ENCODE measurements at places on chromosomes 4 and X.

DNA sequence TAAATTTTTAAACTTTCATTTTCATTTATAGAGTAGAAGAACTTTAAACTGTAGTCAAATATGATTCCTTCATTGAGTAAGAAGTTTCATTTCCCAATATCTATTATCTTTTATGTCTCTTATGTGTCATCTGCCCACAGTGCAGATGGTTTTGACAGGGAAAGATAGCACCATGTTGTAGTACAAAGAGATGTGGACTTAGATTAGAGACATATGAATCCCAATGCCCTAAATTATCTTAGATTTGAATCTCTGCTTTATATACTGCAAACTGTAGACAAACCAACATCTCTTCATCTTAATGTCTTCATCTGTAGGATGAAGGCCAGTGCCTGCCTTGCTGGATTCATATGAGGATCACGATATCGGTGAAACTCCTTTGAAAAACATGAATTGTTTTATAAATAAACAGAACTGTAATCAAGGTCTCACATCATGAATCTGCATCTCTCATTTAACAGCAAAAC lies 217.5 kb downstream of the BANK1 start:
- DNase-seq = peak; percentile 27

- DNase-seq = no peak
Measured at GRCh38 chrX:110056419-110056818, 53.5 kb downstream of the TMEM164 start.

DNA sequence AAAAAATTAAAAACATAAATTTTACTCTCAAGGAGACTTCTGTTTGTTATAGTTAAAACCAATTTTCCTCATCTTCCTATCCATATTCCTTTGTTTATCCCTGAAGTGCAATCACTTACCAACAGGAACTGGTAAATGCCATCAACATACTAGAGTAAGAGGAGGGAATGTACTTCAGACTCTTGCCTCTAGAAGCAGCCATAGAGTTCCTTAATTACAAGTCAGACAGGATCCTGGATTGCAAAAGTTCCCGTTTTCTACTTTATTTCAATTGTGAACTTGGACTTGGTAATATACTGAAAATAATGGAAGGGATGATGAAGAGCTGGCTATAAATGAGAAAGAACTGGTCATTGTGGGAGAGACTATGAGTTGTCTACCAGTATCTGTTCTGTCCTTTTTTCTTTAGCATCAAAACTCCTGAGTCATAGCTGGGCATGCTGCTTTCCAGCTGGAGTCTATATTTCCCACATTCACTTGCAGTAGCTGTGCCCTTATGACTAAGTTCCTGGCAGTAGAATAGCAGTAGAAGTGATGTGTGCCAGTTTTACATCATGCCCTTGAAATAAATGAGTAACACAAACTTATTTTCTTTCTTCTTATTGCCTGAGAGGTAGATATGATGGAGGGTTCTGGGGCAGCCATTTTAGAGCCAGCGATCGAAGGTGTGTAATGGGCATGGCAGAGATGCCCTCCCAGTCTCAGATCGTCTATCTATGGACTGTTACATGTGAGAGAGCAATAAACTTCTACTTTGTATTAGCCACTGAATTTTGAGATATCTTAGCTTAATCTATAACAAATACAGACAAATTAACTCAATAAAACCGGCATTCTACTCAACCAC lies 26.8 kb upstream of the SPARCL1 start:
- DNase-seq = peak; percentile 61

DNA sequence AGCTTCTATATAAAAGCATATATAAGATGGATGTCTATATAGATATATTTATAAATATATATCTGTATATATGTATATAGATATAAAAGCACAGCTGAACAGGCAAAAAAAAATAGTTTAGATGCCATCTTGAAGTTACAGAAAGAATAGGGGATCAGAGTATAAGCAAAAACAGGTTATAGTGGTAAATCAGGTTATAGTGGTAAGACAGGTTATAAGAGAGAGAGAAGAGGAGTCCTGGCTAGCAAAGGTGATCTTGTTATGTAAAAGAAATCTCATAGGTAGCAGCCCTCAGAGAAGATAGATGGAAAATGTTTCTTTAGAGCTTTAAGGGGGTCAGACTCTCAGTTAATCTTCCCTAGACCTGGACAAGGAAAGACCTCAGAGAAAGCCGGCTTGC lies 1263.1 kb downstream of the PCDH7 start:
- no peak for DNase-seq

- DNase-seq = no peak
Measured at GRCh38 chr4:651884-652642, 22.0 kb downstream of the ATP5ME start.

DNA sequence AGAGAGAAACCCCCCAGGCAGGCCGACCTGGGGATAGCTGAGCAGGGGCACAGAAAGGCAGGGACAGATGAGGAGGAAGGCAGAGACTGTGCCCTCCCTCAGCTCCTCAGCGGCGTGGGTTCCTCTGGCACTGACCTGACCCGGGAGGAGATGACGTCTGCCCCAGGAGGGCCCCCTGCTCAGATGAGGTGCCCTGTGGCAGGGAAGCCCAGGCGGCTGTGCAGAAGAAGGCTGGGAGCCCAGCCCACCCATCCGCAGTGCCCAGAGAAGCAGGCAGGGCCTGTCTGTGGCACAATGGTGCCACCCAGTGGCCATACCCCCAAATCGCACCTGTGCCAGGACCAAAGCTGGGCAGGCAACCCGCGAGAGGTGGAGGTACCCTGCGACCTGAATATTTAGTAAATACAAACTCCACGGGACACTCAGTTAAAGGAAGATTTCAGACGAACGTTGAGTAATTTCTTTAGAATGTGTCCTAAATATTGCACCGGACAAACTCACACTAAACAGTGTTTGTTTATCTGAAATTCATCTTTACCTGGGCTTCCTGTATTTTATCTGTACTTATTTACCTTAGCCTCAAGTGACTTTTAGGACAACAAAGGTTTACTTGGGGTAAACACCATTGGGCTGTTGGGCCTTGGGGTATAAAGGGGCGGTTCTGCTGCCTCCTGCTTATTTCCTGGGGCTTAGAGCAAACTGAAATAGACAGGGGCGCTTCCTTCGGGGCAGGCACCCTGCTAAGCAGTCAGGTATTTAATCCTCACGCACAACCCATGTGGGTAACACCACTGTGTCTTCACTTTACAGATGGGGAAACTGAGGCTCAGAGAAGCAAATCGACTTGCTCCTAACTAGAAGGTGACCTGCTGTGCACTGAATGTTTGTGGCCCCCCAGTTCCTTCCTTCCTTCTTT lies 46.5 kb upstream of the HMX1 start:
- DNase-seq = peak; percentile 81

- DNase-seq = no peak
Measured at GRCh38 chrX:123846577-123847038, 13.2 kb upstream of the XIAP start.

GRCh38 chr4:10077483-10078335 lies 38.9 kb downstream of the WDR1 start:
- DNase-seq = no peak

DNA sequence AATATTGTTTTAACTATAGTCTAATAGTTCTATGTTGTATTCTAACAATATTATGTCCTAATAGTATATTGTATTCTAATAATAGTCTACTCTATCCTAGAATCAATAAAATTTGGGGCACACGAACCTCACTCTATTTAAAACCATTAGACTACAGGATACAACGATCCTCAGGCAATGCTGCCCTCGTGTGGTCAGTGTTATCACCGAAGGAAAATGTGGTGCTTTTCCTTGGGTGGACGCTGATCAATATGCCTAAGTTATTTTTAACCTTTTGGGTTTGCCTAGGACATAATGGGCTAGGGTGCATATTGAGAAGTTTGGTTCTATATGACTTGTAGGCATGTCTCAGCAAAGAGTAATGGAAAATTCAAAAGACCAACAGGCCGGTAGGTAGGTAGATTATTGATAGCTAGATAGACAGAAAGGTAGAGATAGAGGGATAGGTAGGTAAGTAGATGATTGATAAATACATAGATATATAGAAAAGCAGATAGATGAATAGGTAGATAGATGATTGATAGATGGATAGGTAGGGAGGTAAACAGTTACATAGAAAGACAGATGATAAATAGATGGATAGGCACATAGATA lies 75.1 kb downstream of the PRKX start:
- DNase-seq = peak; percentile 59

GRCh38 chrX:80663331-80663730 lies 146.3 kb downstream of the BRWD3 start:
- DNase-seq = no peak

- no peak for DNase-seq
Measured at GRCh38 chr4:90127706-90128345, 632 bp downstream of the CCSER1 start.

DNA sequence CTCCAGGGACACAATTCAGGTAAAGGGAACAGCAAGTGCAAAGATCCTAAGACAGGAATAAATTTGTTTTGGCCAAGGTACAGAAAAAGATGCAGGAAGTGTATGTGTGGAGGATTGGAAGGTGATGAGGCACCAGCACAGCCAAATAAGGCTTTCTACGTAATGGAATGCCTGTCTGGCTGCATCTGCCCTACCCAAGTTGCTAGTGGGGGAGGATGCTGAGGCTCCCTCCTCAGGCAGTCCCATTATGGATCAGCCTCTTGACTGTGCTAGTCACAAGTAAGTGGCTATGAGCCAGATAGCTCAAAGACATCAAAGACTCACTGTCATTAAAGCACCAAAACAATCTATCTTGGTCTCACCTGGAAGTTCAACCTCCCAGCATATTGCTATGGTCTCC lies 300.9 kb upstream of the FAT4 start:
- DNase-seq = no peak

- no peak for DNase-seq
Measured at GRCh38 chrX:148043271-148043855, 62.2 kb downstream of the FMR1NB start.

GRCh38 chr4:176150356-176150682 lies 45.1 kb downstream of the SPATA4 start:
- no peak for DNase-seq

GRCh38 chrX:107571296-107571998 lies 56.9 kb upstream of the PRPS1 start:
- no peak for DNase-seq

DNA sequence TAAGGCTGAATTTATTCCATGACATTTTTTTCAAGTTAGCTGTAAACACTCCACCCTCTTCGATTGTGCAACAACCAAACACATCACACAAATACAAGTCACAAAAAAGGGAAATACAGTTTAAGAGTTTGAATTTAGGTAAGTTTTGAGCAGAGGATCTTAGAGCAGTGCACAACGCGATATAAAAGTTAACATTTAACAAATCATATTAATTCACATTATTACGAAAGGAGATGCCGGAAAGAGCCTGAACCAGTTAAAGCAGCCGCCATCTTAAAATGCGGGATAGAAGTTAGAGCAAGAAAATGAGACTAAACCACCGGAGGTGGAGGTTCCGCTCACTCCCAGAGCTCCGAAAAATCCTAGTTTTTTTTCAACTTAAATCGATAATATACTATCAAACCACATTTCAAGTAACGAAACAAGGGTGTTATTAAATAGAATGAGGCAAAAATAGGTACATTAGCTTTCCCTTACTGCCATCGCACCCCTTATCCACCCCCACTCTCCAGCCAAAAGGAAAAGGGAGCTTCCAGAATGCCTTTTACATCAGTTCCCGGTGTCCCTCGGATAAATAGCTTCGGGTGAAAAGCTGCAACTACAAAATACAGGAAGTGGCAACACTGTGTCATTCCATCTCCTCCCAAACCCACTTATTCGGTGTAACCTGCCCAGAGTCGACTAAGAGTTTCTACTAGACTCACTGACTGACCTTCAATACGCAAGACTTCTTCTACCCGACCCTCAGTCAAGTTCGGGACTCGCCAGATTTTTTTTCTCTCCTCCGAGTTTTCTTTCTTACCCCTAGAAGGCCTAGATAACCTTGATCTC lies 1.9 kb downstream of the UBE2D3 start:
- DNase-seq = peak; percentile 63

DNA sequence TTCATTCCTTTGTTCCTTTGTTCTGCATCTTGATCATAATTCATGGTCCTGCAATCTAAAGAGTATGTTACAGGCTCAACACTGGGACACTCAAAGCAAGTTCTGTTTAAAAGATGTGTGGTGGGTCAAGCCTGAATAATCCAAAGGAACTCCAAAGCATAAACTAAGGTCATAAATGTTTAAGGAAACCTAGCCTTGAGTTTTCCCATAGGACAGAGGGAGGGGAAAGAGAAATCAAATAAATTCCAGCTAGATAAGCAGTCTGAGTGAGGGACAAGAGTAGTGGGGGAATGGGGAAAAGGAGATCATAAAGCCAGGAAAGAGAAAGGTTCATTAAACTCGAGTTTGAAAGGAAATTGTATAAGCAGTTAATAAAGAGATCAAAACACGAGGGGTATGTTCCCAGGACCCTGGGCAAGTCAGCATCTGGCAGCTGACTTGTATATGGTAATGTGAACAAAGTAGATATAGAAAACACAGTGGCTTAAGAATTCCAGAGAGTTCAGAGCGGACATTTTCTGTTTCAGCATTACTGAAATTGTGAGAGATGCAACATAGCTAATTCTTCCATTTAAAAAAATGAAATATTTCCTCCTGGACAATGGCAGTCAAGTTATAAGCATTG lies 125.8 kb upstream of the EDNRA start:
- DNase-seq = no peak

DNA sequence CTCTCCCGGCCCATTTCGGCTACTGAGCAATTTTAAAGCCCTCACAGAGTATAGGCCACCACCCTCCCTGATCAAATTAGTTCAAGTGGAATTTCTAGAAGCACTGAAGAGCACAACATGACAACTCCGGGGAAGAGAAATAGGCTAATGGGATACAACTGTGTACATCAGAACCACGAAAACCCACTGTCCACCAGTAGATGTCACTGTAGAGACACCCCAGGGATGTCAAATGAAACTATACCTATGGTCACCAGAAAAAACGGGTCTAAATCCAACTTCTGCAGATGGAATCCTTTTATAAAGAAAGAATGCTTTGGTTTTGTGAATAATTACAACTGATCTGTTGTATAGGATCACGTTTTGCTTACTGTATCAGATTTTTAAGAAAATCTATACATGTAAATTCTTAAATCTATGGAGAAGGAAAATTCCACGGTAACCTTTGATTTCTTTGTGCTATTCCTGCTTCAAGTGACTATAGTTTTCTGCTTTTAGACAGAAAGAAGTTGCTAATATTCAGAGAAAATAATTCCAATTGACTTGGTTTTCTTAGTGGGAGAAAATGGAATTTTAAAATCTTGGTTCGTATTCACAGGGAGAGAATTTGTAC lies 29.5 kb upstream of the MAP3K15 start:
- DNase-seq = peak; percentile 75

- DNase-seq = no peak
Measured at GRCh38 chr4:55736605-55737183, 82.9 kb upstream of the EXOC1L start.

- peak; percentile 19 for DNase-seq
Measured at GRCh38 chrX:16771483-16772398, 14.5 kb upstream of the TXLNG start.

DNA sequence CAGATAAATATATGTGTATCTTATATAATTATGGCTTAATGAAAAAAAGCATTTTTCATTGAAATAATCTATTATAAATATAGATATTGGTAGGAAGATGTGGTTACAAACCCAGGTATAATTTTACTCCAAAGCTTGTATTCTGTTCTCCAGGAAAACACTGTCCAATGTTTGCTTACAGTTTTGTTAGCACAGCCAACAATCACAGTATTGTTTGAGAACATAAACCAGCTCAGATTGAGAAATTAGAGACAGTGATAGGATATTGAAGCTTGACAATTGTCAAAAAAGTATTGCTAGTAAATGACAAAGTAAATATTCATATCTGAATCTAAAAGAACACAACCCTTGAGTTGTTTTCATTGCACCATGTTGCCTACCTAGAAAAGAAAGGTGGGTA lies 228.8 kb downstream of the ADGRL3 start:
- DNase-seq = no peak

Measured in activated CD4-positive, alpha-beta T cell treated with anti-CD3 and anti-CD28 coated beads, Interleukin-2, Interleukin-6, amounts not matched to agents 100 ng/mL and 50 ng/mL, durations not matched to agents 16 hours and 8 hours (primary cell).